DMS53 (cell line): ENCODE measurements at places on chromosomes 16 and 17.

GRCh38 chr17:76561799-76562268 is 22.0 kb downstream of the PRCD start:
- DNase-seq, result no peak

DNA sequence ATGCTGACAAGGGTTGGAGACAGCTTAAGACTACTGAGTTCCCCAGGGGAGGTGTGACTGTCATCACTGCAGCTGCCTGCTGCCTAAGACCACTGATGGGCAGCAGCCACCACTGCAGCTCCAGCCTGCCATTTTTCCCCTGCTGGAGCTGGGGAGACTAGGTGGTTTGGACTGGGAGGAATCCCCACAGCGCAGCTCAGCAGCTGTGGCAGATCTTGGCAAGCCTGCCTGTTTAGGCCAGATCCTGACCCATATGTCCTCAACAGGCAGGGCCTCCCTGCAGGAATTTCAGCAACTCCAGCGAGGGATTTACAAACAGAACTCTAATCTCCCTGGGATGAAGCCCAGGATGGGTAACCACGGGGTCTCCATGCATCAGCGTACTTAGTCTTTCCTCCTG is 356.4 kb upstream of the TOM1L1 start:
- peak; percentile 0 for DNase-seq

- DNase-seq, result no peak
Measured at GRCh38 chr16:79849119-79849518, 248.6 kb upstream of the MAF start.

- no peak for DNase-seq
Measured at GRCh38 chr17:32759476-32759875, 117.4 kb downstream of the MYO1D start.

DNA sequence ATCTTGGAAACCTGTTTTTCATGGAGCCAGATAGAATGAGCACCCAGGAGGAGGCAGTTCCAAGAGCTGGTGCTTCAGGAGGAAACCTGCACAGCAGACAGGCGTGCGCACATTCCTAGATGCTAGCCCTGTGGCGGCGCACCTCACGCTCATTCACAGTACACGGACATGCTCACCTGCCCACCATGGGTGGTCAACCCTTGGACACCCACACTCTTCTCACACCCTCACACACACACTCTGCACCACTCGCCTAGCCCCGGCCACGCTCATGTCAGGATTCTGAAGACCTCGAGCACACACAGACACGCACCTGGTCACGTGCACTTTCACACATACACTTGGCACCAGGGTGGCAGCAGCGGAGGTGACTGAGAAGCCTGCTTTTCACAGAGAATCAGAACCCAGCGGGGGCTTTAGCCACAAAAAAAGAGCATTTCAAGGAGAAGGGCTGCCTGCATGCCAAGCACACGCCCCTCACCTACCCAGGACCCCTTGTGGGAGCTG is 28.6 kb downstream of the RAI1 start:
- DNase-seq, result peak; percentile 44

DNA sequence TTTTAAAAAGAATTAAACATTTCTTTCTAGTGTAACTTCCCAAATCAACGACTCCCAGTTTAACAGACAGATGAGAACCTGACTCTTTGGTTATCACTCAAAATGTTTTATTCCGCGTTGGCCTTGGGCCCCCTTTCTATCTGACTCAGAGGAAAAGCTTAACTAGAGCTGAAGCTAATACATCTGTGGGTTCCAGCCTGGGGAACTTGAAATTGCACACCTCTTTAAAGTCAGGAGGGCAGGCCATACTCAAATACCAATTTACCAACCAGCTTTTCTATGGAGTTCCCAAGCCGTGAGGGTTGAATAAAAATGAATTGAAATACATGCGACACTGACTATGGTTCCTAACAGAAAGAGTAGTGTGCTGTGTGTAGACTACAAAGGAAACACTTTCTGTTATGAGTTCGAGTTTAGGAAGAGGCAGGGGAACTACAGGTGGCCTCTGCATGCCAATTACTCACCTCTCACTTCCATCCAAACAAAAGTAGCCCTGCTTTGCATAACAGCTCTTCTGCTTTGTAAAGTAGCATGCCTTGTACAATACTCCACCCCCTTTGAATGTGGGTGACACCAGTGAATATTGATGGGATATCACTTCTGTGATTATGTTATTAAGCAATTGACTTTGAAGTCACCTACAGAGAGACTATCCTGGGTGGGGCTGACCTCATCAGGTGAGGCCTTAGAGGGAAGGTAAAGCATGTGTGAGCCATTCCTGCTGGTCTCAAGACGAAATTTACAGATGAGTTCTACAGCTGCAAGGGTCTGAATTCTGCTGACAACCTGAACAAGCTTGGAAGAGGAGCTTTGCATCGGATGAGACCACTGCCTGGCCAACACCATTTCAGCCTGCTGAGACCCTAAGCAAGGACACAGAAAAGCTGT is 92.1 kb downstream of the WDR59 start:
- DNase-seq, result no peak

GRCh38 chr17:41258406-41258805 is 3.2 kb downstream of the KRTAP9-9 start:
- DNase-seq, result no peak
